ENCODE measurements at places on chromosomes 16 and 17. TPM values are rescaled to one million over a fixed set of nuclear protein-coding genes. Genes with fewer than 3 reads are reported as not detected.
A peak's percentile ranks its signal among the peaks of the same experiment; 100 is the strongest.

DNA sequence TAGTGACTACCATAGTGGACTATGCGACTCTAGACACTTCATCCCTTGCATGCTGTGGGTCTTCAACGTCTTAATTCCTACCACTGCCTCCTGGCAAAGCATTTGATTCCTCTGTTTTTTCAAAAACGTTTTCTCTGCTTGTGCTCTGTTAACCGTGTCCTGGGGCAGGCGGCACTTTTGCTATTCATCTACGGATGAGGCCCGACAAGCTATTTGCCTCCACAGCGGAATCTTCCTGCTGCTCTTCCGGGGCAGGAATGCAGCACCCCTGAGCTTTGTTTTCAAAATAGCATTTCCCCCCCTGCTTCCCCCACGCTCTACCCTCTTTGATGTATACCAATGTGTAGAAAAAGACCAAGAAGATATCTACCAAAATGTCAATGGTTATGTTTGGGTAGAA, 39.8 kb upstream of the METTL16 start:
- no peak for DNase-seq

- no peak for DNase-seq
Measured at GRCh38 chr16:68790944-68791343, 52.4 kb upstream of the TANGO6 start.

GRCh38 chr16:5604770-5605169, 507.2 kb upstream of the EEF2KMT start:
- peak; percentile 55 for DNase-seq

GRCh38 chr16:64168371-64168770, 953.5 kb downstream of the CDH11 start:
- DNase-seq, result no peak

- DNase-seq, result no peak
Measured at GRCh38 chr16:68097088-68097487, 11.9 kb downstream of the NFATC3 start.

- no peak for DNase-seq
Measured at GRCh38 chr16:79816081-79816497, 215.6 kb upstream of the MAF start.

DNA sequence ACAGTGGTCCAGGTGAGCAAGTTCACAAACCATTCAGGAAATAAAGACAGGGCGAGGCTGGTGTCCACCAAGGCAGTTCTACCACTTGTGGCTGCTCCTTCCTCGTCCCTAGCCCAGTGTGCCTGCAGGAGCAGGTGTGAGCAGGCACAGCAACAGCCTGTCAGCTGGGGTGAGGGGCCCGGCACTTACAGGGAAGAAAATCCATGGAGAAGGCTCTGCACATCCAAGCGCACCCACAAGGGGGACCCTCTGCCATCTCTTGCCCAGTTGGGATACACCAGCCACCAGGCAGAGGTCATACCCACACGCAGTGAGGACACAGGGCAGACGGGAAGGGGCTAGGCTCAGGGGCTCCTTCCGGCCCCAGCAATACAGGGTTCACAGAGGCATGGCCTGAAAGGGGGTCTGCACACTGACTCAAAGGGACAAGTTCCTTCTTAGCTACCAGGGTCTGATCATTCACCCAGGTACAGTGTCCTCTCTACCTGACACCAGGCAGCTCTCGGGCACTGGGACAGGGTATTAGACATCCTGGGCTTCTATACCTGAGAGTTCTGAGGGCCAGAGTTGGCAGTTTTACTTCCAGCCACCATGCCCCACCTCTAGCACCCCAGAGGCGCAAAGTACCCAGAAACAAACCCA, 27.0 kb downstream of the CDIP1 start:
- no peak for DNase-seq

DNA sequence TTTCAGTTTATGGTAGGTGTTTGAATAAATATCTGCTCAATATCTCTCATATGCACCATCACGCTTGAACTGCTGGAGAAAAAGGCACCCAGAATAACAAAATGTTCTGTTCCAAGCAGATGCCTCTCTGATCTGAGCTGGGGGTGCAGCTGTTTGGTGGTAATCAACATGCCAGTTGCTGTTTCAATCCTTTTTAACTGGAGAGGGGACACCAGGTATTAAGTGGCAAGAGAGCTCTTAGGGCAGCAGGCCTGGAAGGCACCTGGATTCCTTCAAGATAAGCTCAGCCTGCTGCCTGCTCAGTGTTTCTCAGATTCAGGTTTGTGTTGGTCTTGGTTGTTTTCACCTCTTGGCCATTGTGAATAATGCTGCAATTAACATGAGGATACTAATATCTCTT, 27.2 kb upstream of the VAT1L start:
- DNase-seq, result no peak

GRCh38 chr17:79987187-79987934, 48.3 kb downstream of the TBC1D16 start:
- DNase-seq, result no peak

- no peak for DNase-seq
Measured at GRCh38 chr16:54173490-54173889, 113.1 kb downstream of the IRX3 start.

DNA sequence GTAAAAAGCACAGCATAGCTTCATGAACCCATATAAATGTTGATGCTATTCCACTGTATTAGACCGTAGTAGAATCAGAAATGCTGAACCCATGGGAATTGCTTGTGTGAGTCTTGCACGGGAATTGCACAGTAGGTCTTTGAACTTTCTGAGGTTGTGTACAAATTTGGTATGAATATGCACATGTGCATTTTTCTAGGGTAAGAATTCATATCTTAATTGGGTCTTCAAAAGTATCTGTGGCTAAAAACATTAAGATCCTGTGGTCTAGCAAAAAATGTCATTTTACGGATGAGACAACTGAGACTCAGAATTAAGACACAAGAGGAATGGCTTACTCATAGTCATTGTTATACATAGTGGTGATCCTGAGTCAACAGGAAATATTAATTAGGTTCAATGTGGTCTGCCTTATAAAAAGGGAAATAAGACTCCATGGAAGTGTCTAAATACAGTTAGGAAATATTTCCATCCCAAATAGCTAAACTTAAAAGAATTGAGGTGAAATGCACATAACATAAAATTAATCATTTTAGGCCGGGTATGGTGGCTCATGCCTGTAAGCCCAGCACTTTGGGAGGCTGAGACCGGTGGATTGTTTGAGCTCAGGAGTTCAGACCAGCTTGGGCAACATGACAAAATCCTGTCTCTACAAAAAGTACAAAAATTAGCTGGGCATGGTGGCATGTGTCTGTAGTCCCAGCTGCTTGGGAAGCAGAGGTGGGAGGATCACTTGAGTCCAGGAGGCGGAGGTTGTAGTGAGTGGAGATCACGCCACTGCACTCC, 22.8 kb downstream of the TAOK1 start:
- DNase-seq, result no peak

DNA sequence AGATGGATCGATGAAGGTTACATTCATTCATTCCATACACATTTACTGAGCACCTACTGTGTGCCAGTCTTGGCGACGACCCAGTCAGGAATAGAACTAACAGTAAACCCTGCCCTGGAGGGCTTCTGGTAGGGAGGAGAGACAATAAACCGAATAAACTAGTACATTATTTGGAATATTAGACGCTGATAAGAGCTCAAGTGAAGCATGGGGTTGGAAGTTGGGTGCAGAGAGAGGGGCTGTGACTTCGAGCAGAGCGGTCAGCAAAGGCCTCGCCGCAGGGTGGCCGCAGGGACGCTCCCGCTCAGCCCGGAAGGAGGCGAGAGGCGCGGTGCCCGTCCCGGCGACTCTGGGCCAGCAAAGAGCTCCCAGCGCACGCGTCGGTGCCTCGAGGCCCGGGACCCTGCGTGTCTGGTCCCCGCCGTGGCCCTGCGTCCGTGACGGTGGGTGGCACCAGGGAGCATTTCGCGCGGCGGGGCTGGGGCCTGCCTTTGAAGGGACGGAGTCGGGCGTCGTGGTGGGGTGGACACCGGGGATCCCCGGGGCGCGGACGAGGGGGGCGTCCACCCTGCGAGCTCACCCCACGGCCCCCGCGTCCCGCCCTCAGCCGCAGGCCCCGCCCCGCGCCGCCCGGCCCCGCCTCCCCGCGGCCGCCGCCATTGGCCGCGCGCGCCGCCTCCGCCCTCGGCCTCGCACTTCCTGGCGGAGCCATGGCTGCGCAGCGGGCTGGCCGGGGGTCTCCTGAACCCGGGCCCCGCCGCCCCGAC, at the start of gene KLHL36:
KLHL36 (plus strand) TSS at position 684 of the 767 bp plus-strand sequence. CDS start 2,357 bp downstream, outside the sequence.
- DNase-seq, result peak; percentile 45

DNA sequence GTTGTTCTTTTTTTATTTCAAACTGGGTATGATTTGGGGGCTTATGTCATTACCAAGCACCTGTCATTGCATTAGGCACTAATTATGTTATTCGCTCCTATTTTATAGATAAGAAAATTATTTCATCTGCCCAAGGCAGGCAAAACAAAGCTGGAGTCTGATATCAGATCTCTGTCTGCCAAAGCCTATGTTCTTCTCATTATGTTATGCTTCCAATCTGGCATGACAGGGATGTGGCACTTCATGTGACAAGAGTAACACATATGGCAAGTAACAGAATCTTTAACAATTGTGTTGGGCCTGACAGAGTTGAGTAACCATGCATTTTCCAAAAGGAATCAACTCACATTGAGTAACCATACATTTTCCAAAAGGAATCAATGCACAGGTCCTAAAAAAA, 61.2 kb upstream of the TOM1L1 start:
- no peak for DNase-seq

GRCh38 chr16:87637357-87637756, 35.0 kb downstream of the JPH3 start:
- DNase-seq, result no peak

DNA sequence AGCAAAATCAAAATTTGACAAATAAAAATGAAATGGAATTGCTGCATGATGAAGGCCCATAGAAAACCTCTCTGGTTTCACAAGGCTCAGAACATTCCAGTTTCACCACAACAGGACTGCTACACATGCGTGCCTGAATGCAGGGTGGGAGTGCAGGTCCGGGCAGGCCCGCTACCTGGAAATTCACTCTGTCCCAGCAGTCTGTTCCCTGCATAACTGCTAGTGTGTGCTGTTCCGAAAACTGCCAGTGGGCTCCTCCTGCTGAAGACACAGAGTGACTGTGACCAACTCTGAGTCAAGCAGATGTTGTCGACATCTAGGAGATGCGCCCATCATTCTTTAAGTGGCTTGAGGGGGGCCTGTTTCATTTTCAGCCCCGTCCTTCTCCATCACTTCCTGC, 284.8 kb upstream of the MAF start:
- DNase-seq, result no peak

DNA sequence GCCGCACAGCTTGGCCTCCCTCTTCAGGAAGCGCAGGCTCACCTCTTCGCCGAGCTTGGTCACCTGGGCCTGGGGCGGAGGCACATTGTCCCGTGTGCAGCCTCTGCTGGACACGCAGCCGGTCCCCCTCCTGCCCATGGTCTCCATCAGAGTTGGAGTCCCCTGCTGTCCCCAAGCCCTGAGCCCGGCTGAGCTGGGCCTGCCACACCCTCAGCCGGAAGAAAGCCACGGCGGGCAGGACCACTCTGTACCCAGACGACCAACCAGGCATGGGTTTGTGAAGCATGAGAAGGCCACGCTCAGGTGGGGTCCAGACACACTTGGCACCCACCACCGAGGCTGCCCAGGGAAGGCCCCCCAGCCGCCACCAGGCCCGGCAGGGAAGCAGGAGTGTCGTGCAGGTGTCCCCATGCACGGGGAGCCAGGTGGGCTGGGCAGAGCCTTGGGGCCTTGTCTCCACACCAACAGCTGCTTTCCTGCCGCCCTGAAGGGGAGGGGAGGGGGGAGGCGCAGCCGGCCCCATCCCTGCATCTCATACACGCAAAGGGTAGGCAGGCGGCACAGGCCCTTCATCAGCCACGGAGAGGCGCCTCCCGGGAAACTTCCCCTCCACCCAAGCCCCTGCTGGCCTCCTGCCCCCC, 5.2 kb downstream of the CCDC154 start:
- DNase-seq, result no peak

DNA sequence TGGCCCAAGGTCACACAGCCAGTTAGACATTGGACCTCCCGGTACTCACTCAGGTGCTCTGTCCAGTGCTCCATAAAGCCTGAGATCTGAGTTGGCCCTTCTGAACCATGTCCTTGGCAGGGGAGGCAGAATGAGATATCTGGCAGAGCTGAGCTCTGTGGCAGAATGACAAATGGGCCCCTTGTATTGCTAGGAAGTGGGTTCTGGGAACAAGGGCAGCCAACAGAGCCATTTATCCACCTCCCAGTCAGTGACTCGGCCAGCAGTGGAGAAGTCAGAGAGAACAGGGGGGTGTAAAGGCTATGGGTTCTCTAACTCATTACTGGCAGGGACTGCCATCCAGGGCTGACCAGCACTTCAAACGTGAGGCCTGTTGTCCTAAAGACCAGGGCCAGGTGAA, 117.1 kb upstream of the NLRP1 start:
- no peak for DNase-seq

DNA sequence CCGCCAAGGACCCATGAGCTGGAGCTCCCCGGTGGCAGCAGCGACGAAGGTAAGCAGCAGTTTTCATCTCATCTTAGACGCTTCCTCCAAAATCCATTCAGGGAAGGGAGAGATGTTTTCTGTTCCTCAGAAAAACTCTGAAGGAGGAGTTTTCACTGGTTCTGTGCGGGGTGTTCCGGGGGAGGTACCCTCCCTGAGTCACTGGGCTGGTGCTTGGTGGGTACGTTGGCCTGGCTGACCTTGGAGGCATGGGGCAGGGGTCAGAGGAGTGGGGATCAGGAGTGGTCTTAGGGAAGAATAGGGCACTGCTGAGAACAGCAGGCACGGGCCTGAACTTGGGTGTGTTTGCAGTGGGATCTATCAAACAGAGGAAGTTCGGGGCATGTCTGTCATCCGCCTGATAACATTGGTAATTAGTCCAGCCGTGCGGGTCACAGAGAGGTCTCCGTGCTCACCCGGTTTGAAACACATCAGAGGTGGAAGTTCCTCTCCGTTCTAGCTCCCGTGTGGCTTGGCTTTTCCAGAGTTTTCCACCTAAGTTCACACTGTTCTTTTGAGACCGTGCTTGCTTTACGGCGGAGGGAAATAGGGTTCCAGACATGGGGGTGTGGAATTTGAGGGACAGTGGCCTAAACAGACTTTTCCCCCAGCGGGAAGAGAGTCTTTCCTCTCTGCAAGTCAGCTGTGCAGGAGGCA, 59.6 kb upstream of the CIBAR2 start:
- no peak for DNase-seq

- DNase-seq, result peak; percentile 89
Measured at GRCh38 chr16:58494981-58495520, 4.9 kb upstream of the NDRG4 start.

- no peak for DNase-seq
Measured at GRCh38 chr17:78230996-78231935, at the start of gene TMEM235. Gene TMEM235, plus strand, starts transcription at chr17:78231631. Its CDS starts 393 bp downstream, at chr17:78232024.

The CPHXL2 gene
- total RNA-seq, result not detected

The BCL6B gene
- 1.4 TPM for total RNA-seq

The CD7 gene
- not detected for total RNA-seq

The NUDT7 gene
- 2.7 TPM for total RNA-seq

The NECAB2 gene
- 1.9 TPM for total RNA-seq

The GID4 gene
- 9.0 TPM for total RNA-seq

Measured in occipital lobe (tissue), 3 donors.